ENCODE measurements at places on chromosomes 3 and 15.

GRCh38 chr15:69338535-69339213 lies 40.0 kb downstream of the PAQR5 start:
- no peak for DNase-seq

- DNase-seq = no peak
Observed at GRCh38 chr3:50926868-50927267, 252.1 kb downstream of the DOCK3 start.

- no peak for DNase-seq
Observed at GRCh38 chr3:140763532-140763931, 85.7 kb downstream of the TRIM42 start.

DNA sequence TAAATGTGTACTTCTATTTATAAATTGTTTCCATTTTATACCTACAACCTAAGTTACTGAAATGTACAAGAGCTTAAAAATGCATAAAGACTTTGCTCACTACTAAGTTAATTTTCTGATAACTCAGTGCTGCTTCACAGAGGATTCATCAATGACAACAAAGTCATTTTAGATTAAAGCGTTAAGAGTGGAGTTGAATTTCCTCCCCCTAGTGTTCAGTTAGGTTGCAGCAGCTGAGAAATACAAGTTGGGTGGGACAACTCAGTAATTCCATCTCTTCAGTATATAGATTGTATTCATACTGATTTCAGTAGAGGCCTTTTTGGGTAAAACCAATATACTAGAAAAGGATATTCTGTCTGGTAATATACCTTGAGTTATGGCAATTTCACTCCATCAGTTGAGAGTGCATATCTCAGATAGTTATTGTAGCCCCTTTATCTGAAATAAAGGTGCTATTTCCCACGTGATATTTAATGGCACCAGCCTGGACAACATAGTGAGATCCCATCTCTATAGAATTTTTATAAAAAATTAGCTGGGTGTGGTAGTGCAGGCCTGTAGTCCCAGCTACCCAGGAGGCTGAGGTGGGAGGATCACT lies 6.9 kb upstream of the RPL35A start:
- no peak for DNase-seq

- no peak for DNase-seq
Observed at GRCh38 chr3:184537885-184538665, 23.5 kb upstream of the EPHB3 start.

DNA sequence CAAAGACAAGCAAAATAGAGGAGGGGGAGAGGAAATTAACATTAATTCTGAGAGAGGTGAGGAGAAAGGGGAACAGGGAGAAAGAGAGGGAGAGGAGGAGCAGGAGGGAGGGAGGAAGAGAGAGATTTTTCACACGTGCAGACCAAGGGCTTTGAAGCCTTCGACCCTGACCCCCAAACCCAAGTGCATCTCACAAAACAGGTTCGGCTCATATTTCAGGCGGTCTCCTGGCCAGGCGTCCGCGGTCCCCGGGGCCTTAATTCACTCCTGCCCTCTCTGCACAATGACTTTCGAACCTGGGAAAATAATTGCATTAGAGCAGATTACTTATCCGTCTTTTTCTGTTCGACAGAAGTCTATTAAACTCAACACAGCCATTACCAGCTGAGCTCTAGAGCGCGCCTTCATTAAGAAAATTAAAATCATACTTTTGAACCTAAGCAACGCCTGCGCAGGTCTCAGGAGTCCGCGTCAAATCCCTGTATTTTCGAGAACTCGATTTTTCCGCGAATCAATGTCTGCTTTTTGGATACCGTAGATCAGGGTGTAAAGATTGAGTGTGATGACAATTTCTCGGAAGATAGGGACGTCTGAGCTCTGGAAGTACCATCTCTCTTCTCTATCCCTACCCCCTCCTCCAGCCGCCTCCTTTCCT lies 220.7 kb downstream of the MEIS2 start:
- DNase-seq = no peak

DNA sequence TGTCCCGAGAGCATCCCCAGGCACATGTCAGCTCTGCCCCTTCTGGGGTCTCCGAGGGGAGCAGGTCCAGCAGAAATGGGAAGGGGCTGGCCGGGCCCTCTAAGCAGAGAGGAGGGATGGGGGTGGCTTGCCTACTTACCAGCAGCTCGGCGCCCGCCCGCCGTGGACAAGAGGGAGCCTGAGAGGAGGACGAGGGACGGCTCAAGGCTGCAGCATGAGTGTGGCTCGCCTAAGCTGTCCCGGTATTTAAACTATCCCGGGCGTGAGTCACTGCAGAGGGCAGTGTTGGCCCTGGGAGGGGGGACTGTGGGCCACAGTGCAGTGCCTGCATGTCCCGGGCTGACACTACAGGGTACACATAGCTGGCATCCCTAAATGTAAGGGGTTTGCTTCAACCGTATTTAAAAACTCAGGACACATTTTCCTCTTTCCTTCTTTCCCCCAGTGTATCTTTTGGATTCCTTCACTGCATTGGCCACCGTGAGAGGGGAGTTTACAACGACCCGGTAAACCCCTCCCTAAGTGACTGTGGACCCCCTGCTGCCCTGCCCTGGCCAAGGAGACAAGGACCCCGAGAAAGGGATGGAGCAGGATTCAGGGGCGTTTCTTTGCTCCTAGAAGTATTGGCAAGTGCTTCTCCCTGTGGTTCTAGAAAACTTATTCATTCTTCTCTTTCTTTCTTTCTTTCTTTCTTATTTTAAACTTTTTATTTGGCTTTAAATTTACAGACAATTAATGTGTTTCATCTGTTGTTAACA lies at the start of gene LRRC15:
Gene LRRC15, minus strand, starts transcription at position 222 of the 758 bp plus-strand sequence. CDS start 8,700 bp downstream, outside the sequence.
- DNase-seq = no peak

DNA sequence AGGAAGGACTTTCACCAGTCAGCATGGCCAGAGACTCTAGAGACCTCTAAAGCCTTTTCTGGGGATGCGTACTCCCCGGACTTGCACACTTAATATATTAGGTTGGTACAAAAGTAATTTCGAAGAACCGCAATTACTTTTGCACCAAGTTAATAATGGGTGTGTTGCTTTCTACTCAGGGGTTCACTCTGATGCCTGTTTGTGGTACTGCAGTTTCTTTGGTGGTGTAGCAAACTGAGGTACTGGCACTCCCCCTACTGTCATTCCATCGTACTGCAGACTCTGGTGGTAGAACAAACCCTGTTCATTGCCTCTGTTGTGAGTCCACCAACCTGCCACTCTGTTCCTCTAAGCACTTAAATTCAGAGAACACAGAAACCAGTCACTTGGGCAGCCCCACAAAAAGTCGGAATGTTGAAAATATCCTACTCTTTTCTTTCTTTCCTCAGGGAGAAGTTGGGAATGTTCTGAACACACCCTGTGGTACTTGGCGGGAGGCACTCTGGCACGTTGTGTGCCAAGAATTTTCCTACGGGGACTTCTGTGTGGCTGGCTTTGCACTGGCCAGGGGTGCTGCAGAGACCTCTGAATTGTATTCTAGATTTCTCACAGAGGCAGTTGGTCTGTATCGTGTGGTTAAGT lies 46.3 kb downstream of the GABRG3 start:
- DNase-seq = no peak

- DNase-seq = no peak
Observed at GRCh38 chr3:171266034-171266739, 194.0 kb downstream of the TNIK start.

GRCh38 chr3:186932281-186933181 lies 2.2 kb downstream of the ST6GAL1 start:
- DNase-seq = no peak

GRCh38 chr3:15726043-15726442 lies 71.7 kb downstream of the ANKRD28 start:
- DNase-seq = no peak

DNA sequence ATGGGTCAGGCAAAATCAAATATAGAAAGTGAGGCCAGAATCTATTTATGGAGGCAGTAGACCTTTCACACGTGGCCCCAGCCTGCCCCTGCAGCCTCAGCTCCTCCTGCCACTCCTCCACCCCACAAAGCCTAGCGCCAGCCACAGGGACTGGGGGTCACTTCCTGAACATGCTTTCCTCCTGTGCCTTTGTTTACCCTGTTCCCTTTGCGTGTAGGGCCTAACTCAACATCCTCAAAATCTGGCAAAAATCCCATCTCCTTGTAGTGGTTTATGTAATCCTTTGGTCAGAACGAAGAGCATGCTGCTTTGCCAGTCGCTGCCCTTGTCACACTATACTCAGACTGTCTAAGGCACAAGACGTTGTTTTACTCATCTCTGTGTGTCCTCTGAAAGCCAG lies 39.6 kb downstream of the KBTBD12 start:
- no peak for DNase-seq

- no peak for DNase-seq
Observed at GRCh38 chr3:50302095-50303012, 1.0 kb downstream of the HYAL1 start.

- DNase-seq = no peak
Observed at GRCh38 chr3:195270079-195270816, 711 bp downstream of the XXYLT1 start.

GRCh38 chr15:98853161-98853560 lies 154.4 kb downstream of the PGPEP1L start:
- DNase-seq = peak; percentile 52

DNA sequence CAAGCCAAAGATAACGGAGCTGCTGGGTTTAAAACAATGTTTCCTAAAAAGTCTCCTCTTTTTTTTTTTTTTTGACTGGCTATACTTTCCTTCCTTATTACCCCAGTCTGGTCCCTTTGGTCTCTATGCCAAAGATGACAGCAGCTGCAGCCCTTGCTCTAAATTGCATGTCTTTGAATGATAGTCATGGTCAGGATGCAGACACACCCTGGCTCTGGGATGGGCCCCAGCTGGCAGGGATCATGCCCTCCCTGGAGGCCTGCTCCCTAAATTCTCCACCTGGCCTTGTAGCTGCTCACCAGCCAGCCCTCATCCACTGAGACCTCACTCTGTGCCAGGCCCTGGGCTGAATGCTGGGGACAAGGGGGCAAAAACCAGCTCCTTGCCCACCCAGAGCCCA lies 95.8 kb downstream of the MESD start:
- no peak for DNase-seq

DNA sequence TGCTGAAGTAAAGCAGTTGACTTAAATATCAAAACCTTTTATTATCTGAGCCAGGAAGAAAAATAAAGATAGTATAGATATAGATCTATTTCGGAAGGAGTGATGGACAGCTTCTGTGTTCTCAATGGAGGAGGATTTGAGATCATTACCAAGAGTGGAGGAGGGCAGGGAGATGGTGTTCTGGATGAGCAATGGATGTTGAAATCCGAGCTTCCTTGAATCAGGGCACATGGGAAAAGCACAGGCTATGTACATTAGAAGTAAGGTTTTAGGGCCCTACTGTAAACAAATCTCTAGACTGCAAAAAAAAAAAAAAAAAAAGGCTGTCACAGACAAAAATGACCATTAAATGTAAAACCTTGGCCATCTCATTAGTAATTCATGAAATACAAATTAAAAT lies 43.2 kb downstream of the GTPBP8 start:
- DNase-seq = no peak

- no peak for DNase-seq
Observed at GRCh38 chr3:171168086-171168485, 141.6 kb upstream of the SLC2A2 start.

- DNase-seq = no peak
Observed at GRCh38 chr3:49654955-49655556, 19.1 kb upstream of the APEH start.

GRCh38 chr15:93278006-93278405 lies 189.0 kb upstream of the RGMA start:
- no peak for DNase-seq

DNA sequence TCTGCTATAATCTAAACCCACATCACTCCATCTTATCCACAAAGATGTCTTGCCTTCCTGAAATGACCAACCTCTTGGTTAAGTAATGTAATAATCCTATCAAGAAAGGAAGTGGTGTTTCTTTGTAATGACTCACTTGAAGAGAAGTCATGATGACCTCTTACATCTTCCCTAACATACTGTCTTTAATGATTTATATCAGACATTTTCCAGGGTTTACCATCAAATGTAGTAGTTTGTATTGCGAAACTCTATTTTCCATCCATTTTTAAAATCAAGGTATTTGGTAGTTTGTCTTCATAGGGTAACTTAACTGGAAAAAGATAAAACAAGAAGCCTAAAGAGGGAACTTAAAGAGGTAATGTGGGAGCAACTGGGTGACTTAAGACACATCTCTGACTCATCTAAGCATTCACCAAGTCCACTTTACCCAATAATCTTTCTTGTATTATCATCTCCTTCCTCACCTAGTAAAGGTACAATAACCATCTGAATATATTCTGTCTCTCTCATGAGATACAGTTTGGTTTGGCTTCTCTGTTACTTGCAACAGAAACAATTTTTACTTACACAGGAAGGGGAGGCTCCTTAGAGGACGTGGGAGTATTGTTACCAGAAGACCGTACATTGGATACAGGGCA lies 5.7 kb upstream of the MAPK6 start:
- no peak for DNase-seq

GRCh38 chr3:179196098-179196497 lies 47.9 kb downstream of the PIK3CA start:
- DNase-seq = no peak

DNA sequence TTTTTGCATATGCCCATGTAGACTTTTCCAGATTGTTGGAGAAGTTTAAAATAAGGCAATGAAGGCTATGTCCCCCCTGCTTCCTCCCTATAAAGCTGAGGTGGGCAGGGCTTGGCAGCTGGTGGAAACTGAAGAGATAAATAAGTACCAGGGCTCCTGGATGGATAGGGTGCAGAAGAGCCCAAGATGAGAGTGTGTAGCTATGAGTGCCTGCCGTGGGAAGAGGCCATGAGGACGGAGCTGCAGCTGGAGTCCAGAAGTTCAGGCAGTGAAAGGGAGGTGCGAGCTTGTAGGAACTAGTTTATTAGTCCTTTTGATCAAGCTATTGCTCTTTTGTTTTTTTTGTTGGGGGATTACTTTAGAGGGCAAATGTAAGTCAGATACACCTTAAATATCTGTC lies 52.4 kb downstream of the PHLDB2 start:
- no peak for DNase-seq

Data from effector CD4-positive, alpha-beta T cell (primary cell).